Esophagus muscularis mucosa (tissue), 4 donors: ENCODE measurements at places on chromosomes 2 and 18.

GRCh38 chr2:47598476-47598875 lies 184.5 kb upstream of the MSH6 start:
- no peak for DNase-seq

GRCh38 chr18:9609190-9609589 lies 5.2 kb downstream of the PPP4R1 start:
- no peak for DNase-seq

- no peak for DNase-seq
Measured at GRCh38 chr2:206784559-206785353, 19.4 kb downstream of the FASTKD2 start.

GRCh38 chr18:42950732-42951131 lies 164.8 kb downstream of the RIT2 start:
- no peak for DNase-seq

DNA sequence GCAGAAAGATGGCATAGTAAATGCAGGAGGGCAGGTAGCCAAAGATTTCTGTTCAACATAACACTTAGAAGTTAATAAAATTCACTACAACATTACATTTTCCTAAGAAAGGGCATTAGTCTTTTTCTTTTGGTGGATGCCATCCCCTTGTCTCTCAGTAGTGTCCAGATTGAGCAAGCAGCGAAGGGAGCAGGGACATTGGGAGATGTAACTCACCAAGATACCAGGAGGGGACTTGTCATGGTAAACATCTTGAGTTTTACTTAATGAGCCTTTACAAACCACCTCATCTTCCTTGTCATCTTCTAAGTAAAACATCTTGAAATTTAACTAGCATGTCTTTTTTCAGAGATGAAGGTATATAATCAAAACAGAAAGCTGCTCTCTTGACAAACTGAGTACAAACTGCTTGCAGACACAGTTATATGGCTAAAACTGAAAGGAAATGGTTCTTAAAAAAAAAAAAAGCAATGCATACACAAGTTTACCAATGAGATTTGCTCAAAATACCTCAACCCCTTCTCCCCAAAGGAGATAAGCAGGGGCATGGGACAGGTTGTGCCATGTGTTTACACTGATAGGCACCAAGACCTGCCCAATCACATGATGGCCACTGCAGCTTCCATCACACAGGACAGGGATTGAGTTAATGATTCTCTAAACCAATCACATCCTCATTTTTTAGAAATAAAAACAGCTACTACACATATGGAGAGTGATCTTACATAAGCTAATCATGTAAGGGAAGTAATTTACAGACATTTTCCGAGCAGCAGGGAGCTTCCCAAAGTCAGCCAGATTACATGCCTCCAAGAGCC lies 30.3 kb downstream of the LPIN2 start:
- DNase-seq: no peak

GRCh38 chr2:118084491-118085089 lies 3.7 kb upstream of the INSIG2 start:
- no peak for DNase-seq

GRCh38 chr18:38257661-38258060 lies 692.1 kb upstream of the CELF4 start:
- DNase-seq: no peak

DNA sequence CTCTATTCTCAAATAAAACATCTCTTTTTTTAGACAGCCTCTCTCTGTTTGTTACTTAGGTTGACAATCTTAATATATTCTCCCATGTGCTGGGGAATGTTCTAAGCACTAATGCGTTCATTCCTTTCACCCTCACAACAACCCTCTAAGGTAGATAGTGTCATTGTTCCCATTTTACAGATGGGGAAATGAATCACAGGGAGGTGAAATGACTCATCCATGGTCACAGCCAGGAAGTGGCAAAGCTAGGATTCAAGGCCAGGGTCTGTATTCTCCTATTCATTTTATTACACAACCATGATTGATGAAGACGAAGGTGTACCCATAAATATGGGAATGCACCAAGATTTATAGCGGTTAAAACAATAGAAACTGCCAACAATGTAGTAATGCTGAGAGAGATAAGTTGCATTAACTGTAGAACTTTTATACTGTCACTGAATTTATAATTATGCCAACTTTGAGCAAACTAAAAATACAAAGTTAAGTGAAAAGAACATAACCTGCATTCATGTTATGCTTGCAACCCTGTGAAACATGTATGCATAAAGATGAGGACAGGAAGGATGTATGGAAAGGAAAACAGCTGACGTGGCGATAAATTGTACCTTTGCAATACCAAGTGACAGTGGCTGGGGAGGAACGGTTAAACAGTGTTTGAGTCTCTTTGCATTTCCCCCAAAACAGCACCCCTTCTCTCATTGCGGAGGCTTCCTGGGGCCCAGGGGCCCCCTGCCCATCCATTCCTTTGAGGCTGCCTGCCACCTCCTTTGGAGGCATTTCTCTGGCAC lies 257.7 kb upstream of the AGAP1 start:
- DNase-seq: no peak

GRCh38 chr2:203461746-203462145 lies 73.4 kb downstream of the RAPH1 start:
- DNase-seq: no peak

GRCh38 chr18:27277554-27277953 lies 92.4 kb upstream of the CHST9 start:
- no peak for DNase-seq

DNA sequence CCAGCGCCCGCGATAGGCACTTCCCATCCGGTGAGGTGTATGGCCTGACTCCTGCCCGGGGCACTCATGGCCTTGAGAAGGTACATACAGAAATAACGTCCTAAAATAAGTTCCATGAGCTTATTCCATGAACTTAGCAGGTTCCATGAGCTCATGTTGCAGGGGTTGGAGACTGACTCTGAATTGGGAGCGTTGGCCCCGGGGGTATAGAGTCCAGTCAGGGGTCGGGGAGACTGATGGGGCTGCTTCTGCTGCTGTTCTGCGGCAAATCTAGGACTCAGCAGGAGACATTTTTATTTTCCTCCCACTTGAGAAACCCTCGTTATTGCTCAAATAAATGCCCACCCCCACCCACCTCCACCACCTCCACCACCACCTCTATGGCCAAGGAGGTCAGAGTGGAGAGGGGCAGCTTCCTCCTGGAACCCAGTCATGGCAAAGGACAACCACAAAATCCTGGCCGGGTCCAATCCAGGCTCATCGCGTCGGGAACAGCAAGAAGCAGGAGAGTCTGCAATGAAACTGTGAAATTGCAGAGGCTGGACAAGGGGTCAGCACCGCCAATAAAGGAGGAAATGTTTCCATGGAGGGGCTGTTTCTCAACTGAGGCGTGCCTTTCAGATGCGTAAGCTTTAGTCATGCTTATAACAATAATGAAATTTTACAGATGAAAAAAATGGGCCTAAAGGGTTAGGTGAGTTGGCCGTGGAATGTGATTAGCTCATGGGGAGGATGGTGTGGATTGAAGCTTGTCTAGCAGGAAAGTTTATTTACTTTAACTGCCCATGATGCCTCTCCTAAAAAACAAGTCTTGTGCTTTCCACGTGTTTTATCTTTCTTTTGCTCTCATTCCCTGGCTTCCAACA lies 136.6 kb upstream of the ALKAL2 start:
- peak; percentile 89 for DNase-seq

GRCh38 chr18:76752400-76752799 lies 70.0 kb upstream of the ZNF236 start:
- peak; percentile 24 for DNase-seq

- DNase-seq: no peak
Measured at GRCh38 chr2:12637754-12638153, 79.0 kb upstream of the TRIB2 start.

DNA sequence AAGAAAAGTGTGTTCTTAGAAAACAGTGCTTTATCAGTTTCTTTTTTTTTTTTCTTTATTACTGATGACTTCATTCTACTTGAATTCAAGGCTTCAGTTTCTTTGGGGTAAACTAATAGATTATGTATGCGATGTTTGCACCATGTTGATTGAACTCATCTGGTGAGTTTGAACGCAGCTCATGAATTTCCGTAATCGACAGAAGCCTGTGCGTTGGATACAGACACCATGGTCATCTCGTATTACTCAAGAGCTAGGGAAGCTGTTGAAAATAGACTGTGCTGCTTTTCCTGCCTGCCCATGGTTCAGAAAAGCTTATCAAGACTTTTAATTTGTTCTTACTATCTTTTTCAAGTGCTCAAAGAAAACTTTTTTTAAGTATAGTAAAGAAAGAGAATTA lies 185.5 kb upstream of the NRP2 start:
- DNase-seq: no peak

- DNase-seq: no peak
Measured at GRCh38 chr18:58615140-58616132, 13.5 kb downstream of the ALPK2 start.

DNA sequence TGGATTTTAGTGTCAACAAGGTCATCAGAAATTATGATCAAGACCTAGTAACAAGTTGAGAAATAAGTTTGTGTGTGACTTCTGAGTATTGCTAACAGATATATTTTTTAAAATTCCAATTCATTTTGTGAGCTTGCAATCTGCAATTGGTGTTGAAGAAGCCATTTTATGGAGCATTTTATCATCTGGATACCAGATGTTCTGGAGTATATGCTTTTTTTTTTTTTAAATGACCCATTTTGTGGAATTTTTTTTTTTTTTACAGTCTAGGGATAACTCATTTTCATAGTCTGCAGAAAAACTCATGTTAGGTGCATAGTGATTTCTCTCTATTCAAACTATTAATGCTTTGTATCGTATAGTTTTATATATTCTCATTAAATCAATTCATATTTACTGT lies 12.6 kb downstream of the QPCT start:
- DNase-seq: no peak

GRCh38 chr2:216059233-216059834 lies 22.3 kb downstream of the PECR start:
- DNase-seq: no peak

GRCh38 chr2:112646102-112646719 lies 472 bp downstream of the SLC20A1 start:
- no peak for DNase-seq

- no peak for DNase-seq
Measured at GRCh38 chr18:52598921-52599320, 258.9 kb downstream of the DCC start.

- DNase-seq: peak; percentile 91
Measured at GRCh38 chr2:393711-394696, 106.1 kb upstream of the ALKAL2 start.

- peak; percentile 94 for DNase-seq
Measured at GRCh38 chr2:216535454-216535995, 36.9 kb downstream of the RPL37A start.

DNA sequence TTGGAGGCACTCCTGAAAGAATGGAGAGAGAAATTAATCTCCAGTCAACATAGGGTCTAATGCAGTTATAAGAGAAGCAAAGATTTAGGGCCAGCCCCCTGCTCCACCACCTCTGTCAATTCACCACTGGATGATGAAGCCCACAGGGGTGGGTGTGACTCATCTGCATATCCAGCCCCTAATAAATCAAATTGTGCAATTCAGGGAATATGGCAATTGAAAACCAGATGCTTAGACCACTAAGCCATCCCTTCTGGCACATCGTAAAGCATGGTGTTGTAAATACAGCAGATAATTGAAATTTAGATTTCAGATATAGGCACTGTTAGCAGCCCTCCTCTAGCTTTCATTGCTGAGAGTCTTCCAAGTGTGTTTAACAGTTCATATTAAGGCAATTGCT lies 541.4 kb downstream of the PARD3B start:
- no peak for DNase-seq
